Mesenteric fat pad (tissue), 1 donor: ENCODE measurements at places on chromosomes 4 and X. TPM values are rescaled to one million over a fixed set of nuclear protein-coding genes. Genes with fewer than 3 reads are reported as not detected.

DNA sequence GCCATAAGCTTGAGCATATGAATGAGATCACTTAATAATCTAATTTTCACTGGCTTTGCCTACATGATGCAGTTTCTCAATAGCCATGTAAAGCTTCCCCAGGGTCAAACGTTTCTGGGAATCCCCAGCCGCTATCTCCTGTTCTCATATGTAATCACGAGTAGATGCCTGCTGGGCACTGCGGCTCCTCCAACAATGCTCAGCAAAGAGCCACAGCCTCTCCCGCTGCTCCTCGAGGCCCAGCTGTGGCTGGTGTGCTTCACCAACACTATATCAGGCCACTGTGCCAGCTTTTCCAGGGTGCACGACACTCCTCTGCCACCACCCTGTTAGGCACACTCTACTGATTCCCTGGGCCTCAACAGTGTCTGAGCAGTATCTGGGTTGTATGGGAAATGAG lies 78.3 kb upstream of the RASGEF1B start:
- DNase-seq = no peak

GRCh38 chrX:136665258-136665900 lies 17.4 kb downstream of the CD40LG start:
- DNase-seq = no peak

PRRG3 gene
- total RNA-seq = 0.32 TPM

DNA sequence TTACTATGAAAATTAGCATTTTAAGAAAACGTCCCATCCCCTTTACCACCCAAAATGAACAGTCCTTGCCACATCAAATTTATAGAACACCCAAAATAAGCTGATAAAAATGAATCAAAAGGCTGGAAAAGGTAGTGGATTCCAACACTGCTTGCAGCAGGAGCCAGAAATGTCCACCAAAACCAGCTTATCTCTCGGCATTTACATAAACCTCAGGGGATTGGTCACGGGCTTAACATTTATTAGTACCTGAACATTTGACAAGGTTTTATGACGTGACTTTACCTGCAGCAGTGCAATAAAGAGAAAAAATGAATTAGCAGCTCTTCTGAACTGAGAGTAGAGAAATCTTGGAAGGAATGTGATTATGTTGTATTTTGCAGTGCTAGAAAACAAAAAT lies 31.6 kb downstream of the ATP8A1 start:
- no peak for DNase-seq

- no peak for DNase-seq
Observed at GRCh38 chr4:146112389-146112788, 63.1 kb upstream of the LSM6 start.

IL13RA2 gene
- total RNA-seq = not detected

CYLC1 gene
- not detected for total RNA-seq

DNA sequence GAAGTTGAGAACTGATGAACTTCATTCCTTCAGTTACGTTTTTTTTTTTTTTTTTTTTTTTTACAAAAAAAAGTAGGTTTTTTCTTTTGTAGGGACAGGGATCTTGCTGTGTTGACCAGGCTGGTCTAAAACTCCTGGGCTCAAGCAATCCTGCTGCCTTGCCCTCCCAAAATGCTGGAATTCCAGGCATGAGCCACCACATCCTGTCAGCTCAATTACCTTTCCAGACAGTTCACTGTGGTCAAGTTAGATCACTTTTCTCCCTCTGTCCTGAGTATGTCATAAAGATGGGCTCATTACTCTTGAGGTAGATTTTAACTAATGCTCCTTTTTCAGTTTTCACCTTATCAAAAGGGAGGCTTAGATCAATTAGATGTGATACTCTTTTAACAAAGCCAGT lies 10.8 kb upstream of the NR3C2 start:
- DNase-seq = no peak

ALAS2 gene
- total RNA-seq = 1.1 TPM

GRCh38 chr4:119210775-119211174 lies 1.7 kb upstream of the USP53 start:
- no peak for DNase-seq

- DNase-seq = no peak
Observed at GRCh38 chr4:103092245-103092644, 7.4 kb downstream of the BDH2 start.
